ENCODE measurements at places on chromosomes 11 and 22.

- peaks cover 31% of the 10 kb centered on the region for H3K4me1 ChIP-seq
- no peaks in the 10 kb centered on the region for H3K36me3 ChIP-seq
- no peak overlapping the region for H3K27ac ChIP-seq
- H3K4me3 ChIP-seq, result no peak overlapping the region
- peak; percentile 96 for DNase-seq
- H3K27me3 ChIP-seq, result no peaks in the 10 kb centered on the region
Observed at GRCh38 chr11:3824714-3825472, 15.9 kb downstream of the RHOG start.

DNA sequence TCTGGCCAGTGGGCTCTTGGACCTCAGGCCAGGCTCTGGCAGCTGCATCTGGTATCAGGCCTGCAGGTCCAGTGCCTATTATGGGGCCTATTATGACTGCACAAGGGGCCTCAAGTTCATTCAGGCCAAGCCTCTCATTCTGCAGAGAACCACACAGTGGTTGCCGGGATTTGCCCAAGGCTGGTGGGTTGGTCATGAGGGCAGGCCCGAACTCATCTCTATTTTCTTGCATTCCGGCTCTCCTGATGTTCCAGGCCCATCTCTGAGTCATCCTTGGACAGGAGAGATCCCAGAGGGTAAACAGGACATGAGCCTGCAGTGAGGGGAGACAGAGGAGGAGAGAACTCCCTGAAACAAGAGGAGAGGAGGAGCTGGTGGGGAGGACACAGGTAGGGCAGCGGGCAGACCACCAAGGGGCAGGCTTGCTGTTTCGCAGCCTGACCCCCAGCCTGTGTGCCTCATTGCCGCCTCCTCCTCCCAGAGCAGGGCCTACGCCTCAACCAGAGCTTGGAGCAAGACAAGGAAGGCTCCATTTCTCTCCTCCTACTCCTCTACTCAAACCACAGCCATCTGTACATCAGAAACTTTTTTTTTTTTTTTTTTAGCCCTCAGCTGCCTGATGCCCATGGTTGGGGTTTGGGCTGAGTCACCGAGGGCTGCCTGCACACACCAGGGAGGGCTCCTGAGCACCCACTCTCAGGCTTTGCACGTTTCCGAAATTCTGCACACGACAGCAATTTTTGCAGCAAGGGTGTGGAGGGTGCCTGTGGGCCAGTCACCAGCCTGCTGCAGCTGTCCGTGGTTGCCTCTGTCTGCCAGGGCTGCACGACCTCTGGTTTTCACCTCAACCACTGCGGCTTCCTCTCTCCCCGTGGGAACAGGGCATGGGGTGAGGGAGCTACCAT is 12.7 kb upstream of the TREH start:
- no peaks in the 10 kb centered on the region for H3K27me3 ChIP-seq
- H3K36me3 ChIP-seq, result no peaks in the 10 kb centered on the region
- no peak overlapping the region for H3K4me3 ChIP-seq
- no peak for DNase-seq
- H3K4me1 ChIP-seq, result peaks cover 14% of the 10 kb centered on the region

DNA sequence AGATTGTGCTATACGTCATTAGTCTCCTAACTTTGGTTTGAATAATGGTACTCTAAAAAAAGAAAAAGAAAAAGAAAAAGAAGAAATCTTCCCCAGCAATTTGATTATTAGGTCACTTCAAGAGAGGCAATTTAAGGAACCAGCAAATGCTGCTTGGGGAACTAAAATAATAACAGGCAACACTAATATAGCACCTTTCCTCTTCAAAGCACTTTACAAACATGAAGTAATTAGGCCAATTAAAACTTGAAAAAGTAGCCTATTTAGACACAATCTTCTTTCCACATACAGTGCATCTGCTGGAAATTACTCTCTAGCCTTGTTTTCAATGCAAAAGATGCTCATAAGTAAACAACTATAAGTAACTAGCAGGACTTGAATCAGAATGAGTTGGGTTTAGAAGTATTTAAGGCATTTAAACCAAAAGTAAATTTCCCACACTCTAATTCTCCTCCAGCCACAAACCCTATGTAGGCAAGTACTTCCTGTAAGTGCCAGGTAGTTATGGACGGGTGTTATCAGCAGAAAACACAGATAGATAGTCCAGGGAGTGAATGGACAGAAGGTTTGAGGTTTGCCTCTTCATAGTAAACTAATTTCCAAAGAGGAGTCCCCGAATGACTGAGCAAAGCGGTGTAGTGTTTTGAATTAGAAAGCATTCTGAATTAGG is 44.5 kb downstream of the LRRC4C start:
- peak overlapping the region; percentile 16 for H3K27ac ChIP-seq
- no peaks in the 10 kb centered on the region for H3K36me3 ChIP-seq
- no peak overlapping the region for H3K4me3 ChIP-seq
- no peaks in the 10 kb centered on the region for H3K27me3 ChIP-seq
- H3K4me1 ChIP-seq, result peaks cover 24% of the 10 kb centered on the region
- DNase-seq, result peak; percentile 6

- no peak for DNase-seq
- no peak overlapping the region for H3K4me3 ChIP-seq
- H3K27ac ChIP-seq, result no peak overlapping the region
Observed at GRCh38 chr11:133929401-133930052, 27.2 kb downstream of the IGSF9B start.

GRCh38 chr22:48055827-48056226 is 1293.4 kb downstream of the TBC1D22A start:
- DNase-seq, result no peak
- H3K36me3 ChIP-seq, result no peaks in the 10 kb centered on the region
- H3K4me1 ChIP-seq, result no peaks in the 10 kb centered on the region
- no peaks in the 10 kb centered on the region for H3K27me3 ChIP-seq
- H3K4me3 ChIP-seq, result no peak overlapping the region

GRCh38 chr22:47206164-47206563 is 443.7 kb downstream of the TBC1D22A start:
- H3K4me3 ChIP-seq, result no peak overlapping the region
- DNase-seq, result no peak
- no peaks in the 10 kb centered on the region for H3K27me3 ChIP-seq
- H3K4me1 ChIP-seq, result no peaks in the 10 kb centered on the region
- no peak overlapping the region for H3K27ac ChIP-seq

DNA sequence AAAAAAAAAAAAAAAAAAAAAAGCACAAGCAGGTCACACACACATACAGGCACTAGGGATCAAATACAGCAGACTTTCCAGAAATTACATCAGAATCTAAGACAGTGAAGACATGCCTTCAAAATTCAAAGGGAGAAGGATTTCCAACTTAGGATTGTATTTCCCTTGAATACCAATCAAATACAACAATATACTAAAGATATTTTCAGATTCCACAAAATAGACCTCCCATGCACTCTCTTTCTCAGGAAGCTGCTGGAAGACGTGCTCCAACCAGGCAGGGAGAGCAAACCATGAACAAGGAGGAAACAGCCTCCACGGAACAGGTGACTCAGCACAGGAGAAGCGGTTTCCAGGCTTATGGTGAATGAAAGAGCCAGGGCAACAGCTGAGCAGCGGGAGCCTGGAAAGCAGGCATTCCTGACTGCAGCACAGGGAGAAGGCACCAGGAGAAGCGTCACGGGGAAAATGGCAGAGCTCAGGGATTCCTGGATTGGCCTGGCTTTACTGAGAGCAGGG is 32.0 kb downstream of the TMEM184B start:
- 0 out of 2 replicates have a peak, but pooled peaks cover 2% of the 10 kb centered on the region for H3K4me1 ChIP-seq
- H3K27ac ChIP-seq, result peak overlapping the region; percentile 37
- peak; percentile 86 for DNase-seq
- no peaks in the 10 kb centered on the region for H3K27me3 ChIP-seq
- no peak overlapping the region for H3K4me3 ChIP-seq

DNA sequence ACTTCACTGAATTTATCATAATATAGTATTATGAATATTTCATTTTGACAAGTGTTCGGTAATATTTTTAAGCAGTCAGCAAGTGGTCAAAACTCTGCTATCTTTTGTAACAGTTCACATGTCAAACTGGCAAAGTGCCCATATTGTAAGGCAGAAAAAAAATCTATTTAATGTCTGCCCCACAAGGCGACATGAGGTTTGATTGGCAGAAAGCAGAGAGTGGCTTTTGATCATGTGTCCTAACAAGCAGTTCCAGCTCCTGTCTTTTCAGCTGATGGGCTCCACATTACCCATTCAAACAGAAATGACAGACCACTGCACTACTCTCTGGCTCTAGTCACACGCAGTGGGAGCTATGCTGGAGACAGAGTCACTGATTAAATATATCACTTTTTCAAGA is 59.0 kb downstream of the SOX6 start:
- H3K4me1 ChIP-seq, result 0 out of 2 replicates have a peak, but pooled peaks cover 7% of the 10 kb centered on the region
- DNase-seq, result no peak
- no peak overlapping the region for H3K27ac ChIP-seq
- H3K4me3 ChIP-seq, result no peak overlapping the region
- H3K27me3 ChIP-seq, result no peaks in the 10 kb centered on the region
- no peaks in the 10 kb centered on the region for H3K36me3 ChIP-seq

DNA sequence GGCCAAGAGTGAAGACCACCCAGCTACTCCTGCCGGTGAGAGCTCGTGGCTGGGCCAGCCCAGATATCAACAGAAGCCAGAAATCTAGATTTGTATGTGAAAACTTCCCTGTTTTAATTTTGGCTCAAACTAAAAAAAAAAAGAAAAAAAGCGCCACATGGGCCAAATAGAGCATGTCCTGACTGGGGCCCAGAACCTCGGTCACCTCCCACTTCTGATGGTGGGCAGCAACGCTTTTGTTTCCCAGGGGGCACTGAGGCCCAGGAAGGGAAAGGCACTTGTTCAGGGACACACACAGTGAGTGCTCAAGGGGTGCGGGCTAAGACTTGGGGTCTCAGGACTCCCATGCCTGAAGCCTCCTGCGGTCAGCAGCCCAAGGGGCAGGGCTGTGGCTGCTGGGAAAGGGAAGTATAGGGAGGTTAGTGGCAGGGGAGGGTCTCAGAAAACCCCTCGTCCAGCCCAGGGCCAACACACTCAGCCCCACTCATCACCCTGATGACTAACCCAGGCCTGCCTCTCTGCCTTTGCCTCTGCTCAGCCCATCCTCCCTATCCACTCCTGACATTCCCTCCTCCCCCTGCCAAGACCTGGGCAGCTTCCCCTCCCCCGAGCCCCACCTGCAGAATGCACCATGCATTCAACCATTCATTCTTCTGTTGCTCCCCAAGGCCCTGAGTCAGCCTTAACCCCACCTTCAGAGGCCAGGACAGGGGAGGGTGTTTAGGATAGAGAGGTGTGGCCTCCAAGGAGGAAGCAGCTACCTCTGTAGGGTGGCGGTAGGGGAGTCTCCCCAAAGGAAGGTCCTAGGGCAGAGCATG is 30.0 kb upstream of the TCF20 start:
- H3K36me3 ChIP-seq, result no peaks in the 10 kb centered on the region
- peaks cover 48% of the 10 kb centered on the region for H3K4me1 ChIP-seq
- peaks cover 13% of the 10 kb centered on the region for H3K27me3 ChIP-seq
- DNase-seq, result no peak
- H3K4me3 ChIP-seq, result peak overlapping the region; percentile 53

DNA sequence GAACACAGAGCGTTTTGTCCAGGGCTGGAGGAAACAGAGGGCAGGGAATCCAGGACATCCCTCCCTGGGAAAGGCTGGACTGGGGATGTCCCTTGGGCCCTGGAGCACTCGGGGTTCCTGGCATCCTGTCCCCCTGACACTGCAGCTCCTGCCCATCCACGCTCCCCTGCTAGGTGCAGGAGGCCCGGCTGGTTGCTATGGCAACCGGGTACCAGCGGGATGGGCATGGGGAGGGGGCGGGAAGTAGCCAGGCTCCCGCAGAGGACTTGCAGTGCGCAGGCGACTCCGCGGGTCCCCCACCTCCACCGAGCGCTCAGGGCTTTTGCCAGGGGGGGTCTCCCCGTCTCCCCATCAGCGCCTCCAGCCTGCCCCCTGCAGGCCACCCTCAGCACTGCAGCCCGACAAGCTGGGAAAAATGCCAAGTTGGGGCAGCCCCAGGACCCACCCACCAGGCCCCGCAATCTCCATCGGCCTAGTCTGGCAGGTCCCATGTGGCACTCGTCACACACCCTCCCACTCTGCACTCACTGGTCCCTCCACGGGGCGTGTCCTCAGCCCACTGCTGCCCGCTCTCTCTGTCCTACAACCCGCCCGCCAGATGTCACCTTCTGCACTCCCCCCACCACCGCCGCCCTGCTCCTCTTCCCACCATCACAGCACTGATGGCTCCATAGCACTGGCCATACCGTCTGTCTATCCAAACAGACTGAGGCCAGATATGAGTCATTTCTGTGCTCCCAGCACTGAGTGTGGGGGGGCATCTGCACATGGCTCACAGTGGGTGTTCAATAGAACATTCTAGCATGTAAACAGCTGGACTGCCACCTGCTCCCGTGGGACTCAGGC is 31.5 kb downstream of the KIAA0930 start:
- no peak overlapping the region for H3K4me3 ChIP-seq
- H3K27me3 ChIP-seq, result no peaks in the 10 kb centered on the region
- H3K4me1 ChIP-seq, result peaks cover 10% of the 10 kb centered on the region
- peak; percentile 75 for DNase-seq

DNA sequence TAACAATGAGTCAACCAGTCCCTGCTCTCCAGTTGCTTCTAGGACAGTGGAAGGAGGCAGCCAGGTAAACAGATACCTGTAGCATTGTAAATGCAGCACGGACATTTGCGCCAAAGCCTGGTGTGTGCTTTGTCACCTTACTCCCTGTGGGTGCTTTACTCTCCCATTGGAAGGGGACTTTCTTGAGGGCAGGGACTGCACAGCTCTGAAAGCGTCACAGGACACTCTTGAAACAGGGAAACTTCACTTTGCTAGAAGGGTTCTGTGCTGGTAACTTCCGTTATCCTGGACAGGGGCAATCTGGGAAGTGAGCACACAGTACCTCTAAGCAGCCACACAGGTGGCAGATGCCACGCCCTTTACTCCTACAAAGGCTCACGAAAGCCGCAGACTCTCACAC is 99.8 kb downstream of the MYO18B start:
- H3K4me1 ChIP-seq, result no peaks in the 10 kb centered on the region
- no peak for DNase-seq

DNA sequence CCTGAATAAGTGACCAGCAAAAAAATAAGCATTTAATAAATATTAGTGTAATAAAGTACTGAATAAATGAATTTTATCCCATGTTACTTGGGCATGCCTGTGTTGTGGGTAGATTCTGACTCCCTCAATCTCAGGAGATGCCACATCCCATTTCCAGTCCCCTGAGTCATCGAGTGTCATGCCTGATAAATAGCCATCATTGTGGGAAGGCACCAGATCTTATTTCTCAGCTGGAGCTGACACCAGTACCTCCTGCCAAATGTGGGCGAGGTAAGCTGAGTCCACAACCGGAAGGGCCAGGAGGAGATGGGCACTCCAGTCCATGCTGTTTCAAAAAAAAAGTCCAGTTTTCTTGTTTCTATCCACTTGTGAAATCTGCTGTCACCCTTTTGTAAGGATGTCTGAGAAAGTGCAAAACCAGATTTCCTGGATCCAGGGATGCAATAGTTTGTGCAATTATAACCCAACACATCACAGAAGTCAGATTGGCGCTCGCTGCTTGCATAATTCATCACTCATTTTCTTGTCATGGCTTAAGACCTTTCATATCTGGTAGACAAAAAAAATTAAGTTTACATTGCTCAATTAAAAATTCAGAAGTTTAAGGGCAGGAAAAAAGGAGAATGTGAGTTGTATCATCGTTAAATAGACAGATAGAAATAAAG is 311.6 kb downstream of the MIAT start:
- no peaks in the 10 kb centered on the region for H3K27me3 ChIP-seq
- no peaks in the 10 kb centered on the region for H3K4me1 ChIP-seq
- no peaks in the 10 kb centered on the region for H3K36me3 ChIP-seq
- DNase-seq, result no peak
